ENCODE measurements at places on chromosomes 12 and 14.

DNA sequence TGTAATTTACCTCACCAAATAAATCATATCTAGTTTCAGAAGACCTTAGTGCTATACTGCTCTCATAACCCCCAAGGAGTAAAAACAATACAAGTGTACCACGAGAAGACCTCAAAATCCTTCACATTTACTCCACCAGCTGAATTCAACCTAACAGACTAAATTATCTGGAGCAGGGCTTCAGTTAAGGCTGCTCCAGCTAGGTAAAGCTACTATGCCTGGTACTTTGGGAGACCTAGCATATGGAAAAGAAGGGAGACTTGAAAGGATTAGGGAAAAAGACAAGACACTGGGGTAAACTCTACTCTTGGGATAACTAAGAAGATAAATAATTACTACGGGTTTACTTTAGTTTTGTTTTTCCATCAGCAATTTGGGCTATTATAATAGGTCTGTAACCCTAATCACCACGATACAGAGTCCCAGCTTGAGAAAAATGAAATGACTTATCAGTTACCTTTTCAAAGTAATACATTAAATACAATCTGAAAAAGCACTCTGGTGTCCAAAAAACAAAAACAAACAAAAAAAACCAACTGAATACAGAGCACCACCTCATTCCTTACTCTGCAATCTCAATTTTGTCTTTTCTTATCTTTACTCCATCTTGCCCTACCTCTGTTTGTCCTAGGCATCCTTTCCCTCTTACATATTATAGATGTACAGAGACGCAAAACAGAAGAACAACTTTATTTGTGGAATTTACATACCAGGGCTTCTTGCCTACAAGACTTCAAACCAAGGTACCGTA is 2.1 kb downstream of the EML5 start:
- DNase-seq: no peak

DNA sequence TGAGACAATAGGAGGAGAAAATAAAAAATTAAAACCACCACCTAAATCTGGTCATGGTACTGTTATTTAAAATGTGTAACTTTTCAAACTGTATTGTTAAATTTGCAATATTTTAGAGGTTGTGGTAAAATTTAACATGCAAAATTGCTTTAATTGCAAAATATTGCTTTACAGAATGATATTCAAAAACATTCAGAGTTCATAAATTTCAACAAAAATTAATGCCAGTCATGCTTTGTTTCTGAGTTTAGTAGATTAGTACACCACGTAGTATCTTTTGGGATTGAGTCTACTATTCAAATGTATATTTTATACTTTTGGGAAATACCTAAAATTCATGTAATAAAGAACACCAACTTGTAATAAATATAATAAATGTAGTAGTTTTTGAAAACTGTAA is 18.3 kb downstream of the ETFRF1 start:
- DNase-seq: no peak

DNA sequence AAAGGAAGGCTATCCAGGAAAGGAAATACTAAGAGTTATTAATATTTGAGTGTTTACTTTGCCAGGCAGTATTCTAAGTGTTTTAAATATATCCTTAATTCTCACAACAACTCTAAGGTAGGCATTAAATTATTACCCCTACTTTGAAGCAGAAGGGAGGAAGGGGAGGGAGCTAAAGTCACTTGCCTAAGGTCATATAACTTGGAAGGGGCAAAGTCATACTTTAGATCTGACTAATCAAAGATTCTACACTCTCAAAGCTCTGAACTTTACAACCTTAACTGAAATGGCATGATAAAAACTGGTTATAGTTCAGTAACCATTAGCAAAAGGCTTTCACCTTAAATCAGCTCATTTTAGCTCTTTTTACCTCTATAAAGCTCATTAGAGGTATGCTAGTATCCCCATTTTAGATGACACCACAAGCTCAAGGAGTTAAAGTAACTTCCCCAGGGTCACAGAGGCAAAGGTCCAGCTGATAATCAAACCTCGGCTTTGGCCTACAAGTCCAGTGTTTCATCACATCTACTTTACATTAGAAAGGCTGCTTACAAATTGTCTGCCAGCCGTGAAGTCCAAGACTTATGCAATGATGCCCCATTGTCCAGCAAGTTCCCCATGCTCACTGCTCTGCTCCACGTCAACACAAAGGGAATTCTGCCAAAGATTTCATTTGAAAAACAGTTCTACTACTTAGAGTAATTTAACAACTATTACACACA is 223.9 kb downstream of the MED13L start:
- no peak for DNase-seq

DNA sequence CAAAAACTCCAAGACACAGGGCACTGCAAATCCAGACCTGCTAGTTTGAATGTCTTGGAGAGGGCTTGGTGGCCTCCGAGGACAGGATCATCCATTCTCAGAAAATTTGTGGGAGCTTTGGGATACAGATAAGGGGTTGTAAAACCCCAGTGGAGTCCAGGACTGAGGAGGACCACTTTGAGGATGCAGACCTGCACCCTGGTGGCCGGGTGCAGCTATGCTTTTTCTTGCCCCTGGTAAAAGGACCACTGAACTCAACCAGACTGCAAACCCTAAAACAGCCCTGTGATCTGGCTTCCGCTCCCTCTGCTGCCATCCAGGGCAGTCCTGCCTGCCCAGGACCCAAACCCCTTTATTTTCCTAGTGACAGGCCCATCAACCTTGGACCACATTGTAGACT is 169.5 kb upstream of the DAAM1 start:
- no peak for DNase-seq

GRCh38 chr12:96170762-96171161 is 23.4 kb upstream of the ELK3 start:
- DNase-seq: no peak

DNA sequence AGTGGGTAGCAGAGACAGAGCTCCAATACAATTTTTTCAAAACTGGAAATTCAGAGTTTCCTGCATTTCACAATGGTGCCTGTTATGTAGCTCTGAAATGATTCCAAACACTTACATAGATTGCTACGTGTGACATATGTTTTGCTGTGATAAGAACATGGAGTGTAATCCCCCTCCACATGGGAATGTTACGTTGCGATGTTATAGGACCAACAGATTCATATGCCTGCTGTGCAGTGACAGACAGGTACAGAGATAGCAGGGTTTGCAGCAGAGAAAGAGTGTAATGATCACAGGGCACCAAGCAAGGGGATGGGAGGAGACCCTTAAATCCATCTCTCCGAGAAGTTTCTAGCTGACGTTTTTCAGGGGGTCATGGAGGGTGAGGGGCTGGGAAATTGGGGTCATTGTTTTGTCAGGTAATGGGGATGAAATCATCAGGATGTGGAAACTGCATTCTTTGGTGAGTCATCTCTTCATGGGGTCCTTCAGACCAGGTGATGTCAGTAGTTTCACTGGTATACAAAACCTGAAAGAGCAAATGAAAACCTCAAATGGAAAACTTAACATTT is 76.6 kb upstream of the OSBPL8 start:
- peak; percentile 24 for DNase-seq

DNA sequence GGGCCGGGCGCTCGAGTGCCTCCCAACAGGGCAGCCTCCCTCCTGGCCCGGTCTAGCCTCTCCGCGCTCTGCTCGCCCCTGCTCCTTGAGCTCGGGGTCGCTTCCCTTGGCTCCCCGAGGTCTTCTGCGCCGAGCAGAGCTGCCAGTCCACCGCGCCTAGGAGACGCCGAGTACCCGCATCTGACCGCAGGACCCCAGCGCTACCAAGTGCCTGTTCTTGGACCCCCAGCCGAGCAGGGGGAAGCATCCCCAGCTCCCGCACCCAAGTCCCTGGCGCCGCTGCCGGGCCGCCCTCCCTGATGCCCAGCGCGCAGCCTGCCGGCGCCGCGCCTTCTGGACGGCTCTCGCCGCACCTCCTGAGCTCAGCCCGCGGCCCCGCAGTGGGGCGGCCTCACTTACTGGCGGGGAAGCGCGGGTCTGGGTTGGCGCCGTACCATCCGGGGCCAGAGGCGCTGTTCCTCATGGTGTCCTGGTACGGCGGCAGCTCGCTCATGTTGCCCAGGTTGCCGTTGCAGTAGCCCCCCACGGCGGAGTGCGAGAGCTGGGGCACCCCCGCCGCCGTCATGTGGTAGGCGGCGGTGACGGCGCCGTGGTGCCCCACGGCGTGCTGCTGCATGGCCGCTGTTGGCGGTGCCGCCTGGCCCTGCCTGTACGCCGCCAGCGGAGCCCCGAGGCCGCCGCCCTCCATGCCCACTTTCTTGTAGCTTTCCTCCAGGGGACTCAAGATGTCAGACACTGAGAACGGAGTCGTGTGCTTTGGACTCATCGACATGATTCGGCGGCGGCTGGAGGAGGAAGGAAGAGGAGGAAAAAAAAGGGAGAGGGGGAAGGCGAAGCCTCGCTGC is 1.2 kb downstream of the NKX2-1 start:
- DNase-seq: no peak

GRCh38 chr12:69083689-69084088 is 150.7 kb upstream of the CPM start:
- DNase-seq: no peak

- DNase-seq: no peak
These were observed 11.5 kb downstream of the AK7 start for GRCh38 chr14:96403409-96403808.

DNA sequence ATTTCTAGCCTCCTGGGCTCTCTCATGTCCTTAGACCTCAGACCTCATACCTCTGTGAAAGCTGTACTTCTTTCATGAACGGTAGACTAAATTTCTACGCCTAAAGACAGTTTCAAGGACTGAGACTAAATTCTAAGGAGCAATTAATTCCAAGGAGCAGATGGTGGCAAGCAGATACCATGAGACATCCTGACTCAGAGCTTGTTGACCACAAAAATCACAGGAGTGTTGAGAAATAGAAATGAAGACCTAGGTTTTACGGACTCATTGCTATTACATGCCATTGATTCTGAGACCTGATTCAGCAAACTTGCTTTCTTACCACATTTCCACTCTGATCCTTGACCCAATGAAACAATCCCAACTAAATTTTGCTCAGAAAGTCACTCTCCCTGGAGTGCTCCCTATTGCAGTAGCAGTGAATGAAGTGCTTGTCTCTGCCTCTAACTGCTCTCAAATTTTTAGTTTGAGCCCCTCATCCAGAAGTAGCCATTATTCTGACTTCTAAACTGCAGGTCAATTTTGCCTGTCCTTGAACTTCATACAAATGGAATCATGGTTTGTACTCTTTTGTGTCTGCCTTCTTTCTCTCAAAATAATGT is 52.0 kb downstream of the PEX5 start:
- DNase-seq: peak; percentile 39

DNA sequence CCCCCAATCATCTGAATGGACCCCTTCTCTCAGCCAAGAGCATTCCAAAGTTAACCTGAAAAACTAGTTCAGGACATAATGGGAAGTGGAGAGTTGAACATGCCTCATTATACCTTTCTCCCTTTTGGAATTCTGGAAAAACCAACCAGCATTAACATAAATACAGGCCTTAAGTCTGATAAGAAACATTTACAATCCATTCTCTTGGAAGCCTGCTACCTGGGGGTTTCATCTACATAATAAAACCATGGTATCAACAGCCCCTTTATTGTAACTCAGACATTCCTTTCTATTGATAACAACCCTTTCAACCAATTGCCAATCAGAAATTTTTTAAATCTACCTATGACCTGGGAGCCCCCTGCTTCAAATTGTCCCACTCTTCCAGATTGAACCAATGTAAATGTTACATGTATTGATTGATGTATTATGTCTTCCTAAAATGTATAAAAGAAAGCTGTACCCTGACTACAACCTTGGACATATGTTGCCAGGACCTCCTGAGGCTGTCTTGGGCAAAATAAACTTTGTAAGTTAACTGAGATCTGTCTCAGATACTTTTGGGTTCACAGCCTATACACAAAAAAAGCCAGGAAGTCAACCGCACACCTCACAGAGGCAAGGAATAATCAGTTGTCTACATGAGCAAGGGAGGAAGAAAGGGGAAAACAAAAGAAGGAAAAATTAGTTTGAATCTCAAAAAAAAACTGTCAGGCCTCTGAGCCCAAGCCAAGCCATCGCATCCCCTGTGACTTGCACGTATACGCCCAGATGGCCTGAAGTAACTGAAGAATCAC is 17.6 kb upstream of the SSTR1 start:
- no peak for DNase-seq

- DNase-seq: no peak
These were observed 418 bp upstream of the MYG1 start for GRCh38 chr12:53299101-53299453.

- DNase-seq: no peak
These were observed 4.9 kb upstream of the RNASE1 start for GRCh38 chr14:20807304-20808161.

GRCh38 chr12:84497819-84498218 is 414.8 kb downstream of the SLC6A15 start:
- DNase-seq: no peak

GRCh38 chr14:91059576-91060350 is 678 bp downstream of the RPS6KA5 start:
- DNase-seq: peak; percentile 30

GRCh38 chr12:131192951-131193350 is 239.2 kb downstream of the ADGRD1 start:
- DNase-seq: no peak

GRCh38 chr12:78167510-78167909 is 336.8 kb downstream of the NAV3 start:
- DNase-seq: no peak

- DNase-seq: no peak
These were observed 42.2 kb upstream of the MANSC4 start for GRCh38 chr12:27822076-27822712.

DNA sequence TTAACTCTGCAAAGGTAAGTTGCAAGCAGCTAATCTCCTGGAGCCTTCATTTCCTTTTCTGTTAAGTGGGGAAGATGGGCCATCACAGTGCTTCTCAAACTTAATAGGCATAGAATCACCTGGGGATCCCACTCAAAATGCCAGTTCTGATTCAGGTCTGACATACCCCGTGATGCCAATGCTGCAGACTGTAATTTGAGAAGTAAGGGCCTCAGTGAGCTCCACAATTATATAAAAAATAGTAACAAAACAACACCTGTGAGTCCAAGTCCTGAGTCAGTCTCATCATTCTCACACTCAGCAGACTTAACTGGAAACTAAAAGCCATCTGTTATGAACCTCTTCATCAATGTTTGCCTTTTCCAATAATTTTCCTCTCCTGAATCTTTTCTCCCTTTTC is 10.8 kb upstream of the PSMA6 start:
- DNase-seq: no peak

GRCh38 chr14:65128096-65128495 is 25.8 kb upstream of the MAX start:
- DNase-seq: no peak

DNA sequence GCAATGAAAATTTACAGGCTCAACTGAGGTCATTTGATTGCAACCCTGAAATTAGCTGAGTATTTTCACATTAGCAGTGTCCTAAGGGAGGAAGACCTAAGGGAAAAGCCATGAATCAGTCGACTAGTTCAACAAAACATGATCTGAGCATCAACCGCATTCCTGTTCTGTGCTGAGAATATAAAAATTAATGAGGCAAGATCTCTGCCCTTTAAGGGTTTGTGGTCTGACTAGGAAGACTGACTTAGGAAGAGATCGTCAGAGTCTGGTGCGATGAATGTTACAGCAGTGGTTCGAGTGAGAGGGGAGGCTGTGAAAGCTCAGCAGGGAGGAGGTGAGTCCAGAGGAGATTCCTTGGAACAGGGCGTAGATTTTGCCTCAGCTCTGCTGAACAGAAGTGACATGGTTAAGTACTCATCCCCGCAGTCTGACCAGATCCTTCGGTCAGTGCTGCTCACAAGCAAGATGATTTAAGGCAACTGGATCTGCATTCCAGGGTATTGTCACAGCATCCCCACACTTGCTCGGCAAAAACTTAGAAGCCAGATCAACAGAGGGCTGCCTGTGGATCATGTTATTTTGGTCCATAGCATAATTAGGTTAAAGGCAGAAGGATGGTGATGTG is 49.6 kb downstream of the BMAL2 start:
- DNase-seq: no peak
